Stimulated activated CD4-positive, alpha-beta T cell treated with anti-CD3 and anti-CD28 coated beads, Interleukin-1b, Interleukin-23, amount 100 ng/mL, for 4 hours (primary cell): ENCODE measurements at places on chromosomes 5 and 9.

DNA sequence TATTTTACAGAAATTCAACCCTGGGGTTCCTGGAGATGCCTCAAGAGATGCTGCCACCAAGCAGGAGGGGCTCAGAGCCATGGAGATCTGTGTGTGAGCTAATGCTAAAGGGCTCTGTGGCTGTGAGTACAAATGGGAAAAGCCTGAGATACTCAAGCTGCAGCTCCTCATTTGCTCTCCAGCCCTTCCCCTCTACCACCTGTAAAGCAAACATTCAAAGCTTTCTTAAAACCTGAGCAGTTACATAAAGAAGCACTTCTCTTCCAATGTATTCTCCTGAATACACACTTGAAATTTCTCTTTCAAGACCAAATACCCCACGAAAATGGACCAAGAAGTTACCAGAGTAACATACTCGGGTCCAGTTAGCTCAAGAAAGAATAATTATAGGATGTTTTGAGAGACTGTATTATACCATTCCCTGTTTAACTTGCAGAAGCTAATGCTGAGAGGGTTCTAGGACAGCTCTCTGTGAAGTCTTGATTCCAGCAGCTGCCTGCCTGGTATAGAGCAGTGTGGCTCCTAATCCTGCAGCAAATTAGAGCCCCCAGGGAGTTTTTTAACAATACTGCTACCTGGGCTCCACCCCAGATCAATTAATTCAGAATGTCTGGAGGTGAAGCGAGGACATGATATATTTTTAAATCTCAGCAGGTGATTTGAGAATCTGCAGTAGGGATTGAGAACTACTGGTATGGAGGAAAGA is 21.1 kb downstream of the RGS7BP start:
- no peak for DNase-seq

DNA sequence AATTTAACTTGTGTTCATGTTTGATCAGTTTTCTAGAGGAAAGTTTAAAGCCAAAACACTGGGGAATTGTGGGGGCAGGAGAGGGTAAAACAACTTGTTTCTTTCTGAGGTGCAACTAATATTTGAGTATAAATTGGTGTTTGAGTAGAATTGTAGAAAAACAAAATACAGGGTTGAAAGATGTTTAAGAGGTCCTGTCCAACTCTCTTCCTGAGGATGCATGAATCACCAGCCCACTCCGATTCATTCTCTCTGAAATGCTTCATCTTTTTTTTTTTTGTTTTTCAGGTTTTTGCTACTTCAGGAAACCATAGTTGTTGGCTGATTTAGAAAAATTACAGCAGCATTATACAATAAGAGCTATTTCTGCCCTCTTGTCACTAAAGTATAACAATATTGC is 42.4 kb upstream of the TMC1 start:
- no peak for DNase-seq

DNA sequence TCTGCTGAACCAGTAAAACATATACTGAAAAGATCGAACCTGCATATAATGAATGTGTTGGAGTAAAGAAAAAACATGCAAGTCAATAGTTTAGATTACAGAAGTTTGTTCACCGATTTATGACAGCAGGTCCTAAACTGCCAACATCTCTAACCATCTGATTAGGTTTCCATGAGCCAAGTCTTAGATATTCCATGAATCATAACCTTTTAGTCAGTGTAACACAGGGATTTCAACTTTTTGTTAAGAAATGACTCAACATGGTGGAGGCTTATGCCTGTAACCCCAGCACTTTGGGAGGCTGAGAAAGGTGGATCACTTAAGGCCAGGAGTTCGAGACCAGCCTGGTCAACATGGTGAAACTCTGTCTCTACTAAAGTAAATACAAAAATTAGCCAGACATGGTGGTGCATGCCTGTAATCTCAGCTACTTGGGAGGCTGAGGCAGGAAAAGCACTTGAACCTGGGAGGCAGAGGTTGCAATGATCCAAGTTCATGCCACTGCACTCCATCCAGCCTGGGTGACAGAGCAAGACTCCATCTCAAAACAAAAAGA is 38.7 kb downstream of the APC start:
- DNase-seq = no peak

- DNase-seq = no peak
Measured at GRCh38 chr5:19987612-19988361, at the start of gene CDH18. Gene CDH18, minus strand, starts transcription at chr5:19988200. Its CDS starts 149,214 bp downstream, at chr5:19838986.

DNA sequence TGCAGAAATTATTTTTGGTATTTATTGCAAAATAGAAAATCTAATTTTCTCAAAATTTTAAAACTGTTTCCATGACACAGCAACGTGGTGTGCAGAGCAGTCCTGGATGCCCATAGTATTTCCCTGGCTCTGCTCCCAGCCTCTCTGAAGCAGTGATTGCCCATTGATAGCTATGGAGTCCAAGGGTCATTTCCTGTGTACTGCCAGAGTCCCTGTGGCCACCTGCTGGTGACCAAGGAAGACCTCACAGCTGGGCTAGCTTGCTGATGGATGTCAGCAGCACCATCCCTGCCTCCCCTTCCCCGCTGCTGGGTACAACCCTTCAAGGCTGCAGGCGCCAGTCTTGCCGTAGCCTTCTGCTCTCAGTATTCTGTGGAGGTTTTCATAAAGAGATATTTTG is 184.1 kb downstream of the DIRAS2 start:
- DNase-seq = no peak

- no peak for DNase-seq
Measured at GRCh38 chr9:79408617-79409016, 163.1 kb upstream of the TLE4 start.

DNA sequence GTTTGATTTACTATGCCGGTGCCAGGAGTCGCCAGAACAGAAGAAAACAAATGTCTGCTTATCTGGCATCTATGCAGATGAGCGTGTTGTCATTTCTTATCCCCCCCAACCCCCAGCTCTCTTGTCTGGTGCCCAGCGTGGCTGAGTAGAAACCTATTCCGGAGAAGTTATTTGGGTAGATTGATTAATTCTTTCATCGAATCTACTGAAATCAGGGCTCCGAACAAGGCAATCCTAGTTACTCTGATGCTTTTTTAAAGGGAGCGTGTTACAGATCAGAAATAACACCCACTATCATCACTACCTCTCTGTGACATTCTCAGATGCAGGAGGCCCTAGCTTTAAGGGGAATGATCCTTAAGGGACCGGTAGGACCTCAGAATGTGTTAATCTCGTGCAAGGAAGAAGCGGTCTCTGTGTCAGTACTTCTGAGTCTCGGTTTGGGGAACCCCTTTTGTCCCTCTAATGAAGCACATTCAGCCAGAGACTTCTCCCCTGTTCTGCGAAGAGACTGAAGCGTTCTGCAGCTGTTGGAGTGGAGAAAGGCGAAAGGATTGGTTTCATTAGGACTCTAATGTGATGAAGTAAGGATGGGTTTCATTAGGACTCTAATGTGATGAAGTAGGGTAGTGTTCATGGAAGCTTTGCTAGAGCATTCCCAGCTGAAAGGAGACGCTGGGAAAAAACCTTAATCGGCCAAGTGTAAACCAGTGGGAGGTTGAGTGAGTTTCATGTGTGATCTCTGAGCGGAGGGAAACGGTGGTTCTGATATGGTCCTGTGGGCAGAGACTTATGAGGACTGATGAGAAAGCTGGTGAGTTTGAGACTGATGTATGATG is 1.5 kb downstream of the PIP5K1B start:
- DNase-seq = no peak

DNA sequence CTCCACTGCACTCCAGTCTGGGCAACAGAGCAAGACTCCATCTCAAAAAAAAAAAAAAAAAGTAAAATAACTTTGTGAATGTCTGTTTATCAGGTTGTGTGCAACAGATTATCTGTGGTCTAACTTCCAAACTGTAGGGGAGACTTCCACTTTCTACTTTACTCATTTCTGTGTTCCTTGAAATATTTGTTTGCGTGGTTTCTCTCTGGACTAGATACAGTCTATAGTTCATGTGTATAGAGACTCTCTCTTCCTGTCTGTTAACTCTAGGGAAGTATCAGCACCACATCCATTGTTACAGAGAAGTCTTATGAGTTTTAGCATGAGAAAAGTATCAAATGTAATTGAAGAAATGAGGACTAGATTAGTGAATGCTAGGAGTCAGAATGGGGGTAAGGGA is 168.3 kb downstream of the LPAR1 start:
- DNase-seq = no peak

GRCh38 chr5:95731571-95732554 is 727 bp downstream of the RHOBTB3 start:
- no peak for DNase-seq

DNA sequence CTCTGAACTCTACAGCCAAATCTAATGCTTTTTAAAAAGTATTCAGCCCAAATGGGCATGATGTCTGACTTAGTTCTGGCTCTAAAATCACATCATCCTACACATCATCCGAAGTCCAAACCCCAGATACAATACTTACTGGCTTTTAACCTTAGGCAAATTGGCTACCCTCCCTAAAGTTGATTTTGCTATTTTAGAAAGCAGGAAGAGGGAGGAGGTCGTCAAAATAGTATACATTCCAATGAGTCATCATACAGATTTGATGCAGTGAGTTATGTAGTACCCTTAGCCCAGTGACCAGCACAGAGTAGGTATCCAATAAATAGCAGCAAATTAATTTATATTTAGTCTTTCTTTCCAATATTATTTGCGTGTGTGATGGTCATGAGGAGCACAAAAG is 582.0 kb upstream of the TUSC1 start:
- DNase-seq = no peak

DNA sequence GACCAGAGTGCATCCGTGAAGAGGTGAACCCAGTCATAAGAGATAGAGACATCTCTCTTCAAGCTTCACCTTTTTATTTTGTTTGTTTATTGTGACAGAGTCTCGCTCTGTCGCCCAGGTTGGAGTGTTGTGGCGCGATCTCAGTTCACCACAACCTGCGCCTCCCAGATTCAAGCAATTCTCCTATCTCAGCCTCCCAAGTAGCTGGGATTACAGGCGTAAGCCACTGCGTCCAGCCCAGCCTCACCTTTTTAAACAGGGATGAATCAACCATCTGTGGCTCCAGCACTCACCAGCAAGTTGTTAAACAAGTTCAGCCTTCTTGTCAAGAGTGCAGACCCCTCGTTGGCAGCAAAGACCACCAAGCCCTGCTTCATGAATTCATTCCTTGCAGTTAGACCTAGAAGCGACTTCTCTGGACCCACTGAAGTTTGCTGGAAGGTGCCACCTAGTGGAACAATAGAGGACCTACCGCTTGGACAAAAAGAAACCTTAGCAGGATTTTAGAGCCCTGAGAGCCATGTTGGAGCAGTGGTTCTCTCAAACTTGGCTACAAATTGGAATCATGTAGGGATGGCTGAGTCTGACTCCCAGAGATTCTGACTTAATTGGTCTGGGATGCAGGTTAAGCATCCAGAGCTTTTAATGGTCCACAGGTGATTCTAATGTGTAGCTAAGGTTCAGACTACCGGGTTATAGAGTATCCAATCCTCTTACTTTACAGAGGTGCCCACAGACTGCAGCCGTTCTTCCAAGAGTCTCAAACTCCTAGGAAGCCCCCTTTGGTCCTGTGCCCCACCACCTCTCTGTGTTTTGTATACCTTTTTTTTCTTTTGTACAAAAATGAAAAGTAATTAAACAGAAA is 10.5 kb upstream of the GALNT10 start:
- DNase-seq = no peak

DNA sequence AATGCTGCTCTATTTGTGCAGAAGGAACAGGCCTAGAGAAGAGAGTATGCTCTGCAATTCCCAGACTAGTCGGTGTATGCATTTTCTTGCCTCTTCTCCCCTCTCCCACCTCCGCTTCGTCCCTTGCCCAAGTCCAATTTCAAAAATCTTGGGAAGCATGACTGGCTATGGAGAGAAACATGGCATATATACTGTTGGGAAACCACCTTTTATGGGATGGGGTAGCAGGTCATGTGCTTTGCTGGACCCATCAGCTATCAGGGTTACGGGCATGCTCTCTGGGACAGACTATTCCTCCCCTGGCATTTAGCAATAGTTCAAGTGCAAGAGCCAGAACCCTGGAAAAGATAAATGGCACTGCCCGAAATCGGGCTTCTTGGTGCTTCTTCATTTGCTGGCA is 12.0 kb downstream of the ISL1 start:
- no peak for DNase-seq

DNA sequence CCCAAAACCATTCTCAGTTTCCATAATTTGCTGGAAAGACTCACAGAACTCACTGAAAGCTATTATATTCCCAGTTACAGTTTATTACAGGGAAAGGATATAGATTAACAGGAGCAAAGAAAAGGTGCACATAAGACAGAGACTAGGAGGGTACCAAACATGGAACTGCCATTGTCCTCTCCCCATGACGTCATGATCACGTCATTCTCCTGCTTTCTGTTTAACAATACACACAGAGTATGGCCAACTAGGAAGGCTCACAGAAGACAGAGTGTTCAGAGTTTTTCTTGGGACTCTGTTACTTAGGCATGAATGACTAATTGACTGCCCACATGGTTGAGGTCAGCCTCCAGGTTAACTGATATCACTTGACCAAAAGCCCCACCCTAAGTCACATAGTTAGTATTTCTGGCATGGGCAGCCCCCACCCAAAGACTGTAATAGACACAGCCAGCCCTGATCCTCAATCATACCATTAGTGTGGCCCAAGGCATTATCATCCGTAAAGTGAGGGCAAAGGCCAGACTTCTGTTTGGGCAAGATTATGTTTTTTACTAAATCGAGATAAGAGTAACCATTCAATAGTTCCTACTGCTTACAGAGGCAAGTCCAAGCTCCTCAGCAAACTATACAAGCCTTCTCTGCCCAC is 353.5 kb upstream of the POU5F2 start:
- DNase-seq = no peak

GRCh38 chr9:116566677-116567488 is 120.2 kb upstream of the TRIM32 start:
- no peak for DNase-seq

DNA sequence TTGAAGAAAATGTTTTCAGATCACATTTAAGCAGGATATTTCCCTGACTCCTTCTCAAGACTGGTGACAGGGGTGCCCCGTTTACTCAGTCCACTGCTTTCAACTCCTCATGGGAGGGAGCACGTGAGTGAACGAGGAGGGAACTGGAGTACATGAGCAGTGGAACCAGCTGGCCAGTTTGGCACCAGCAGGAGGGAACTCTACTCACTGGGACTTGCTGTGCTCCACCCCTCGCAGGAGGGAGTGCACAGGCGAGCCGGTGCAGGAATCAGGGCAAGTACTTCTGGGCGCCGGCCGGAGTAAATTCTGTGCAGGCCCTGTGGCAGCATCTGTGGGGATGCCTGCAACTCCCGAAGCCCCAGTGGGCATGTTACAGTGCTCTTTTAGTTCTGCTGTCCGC is 1941.1 kb upstream of the C9orf72 start:
- no peak for DNase-seq
